Stimulated activated CD8-positive, alpha-beta memory T cell treated with anti-CD3 and anti-CD28 coated beads, Interleukin-7, amount 100 ng/mL, for 4 hours (primary cell): ENCODE measurements at places on chromosomes 3 and 15.
A peak's percentile ranks its signal among the peaks of the same experiment; 100 is the strongest.

DNA sequence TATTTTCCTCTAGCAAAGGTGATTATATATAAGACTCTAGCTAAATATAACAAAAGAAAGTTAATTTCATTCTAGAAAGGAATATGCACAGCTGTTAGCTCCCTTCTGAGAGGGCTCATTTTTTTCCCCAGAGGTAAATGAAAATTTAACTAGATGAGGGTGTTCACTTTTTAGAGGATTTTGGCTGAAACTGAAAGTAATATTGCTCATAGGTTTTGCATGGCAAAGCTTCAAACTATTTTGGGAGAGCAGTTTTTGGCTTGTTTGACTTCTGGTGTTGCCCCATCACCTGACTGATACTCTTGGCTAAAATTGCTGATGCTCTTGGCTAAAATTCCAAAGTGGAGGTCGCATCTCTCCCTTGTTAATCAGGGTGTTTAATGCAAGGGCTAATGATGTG is 311.9 kb downstream of the EDEM1 start:
- no peak for DNase-seq

DNA sequence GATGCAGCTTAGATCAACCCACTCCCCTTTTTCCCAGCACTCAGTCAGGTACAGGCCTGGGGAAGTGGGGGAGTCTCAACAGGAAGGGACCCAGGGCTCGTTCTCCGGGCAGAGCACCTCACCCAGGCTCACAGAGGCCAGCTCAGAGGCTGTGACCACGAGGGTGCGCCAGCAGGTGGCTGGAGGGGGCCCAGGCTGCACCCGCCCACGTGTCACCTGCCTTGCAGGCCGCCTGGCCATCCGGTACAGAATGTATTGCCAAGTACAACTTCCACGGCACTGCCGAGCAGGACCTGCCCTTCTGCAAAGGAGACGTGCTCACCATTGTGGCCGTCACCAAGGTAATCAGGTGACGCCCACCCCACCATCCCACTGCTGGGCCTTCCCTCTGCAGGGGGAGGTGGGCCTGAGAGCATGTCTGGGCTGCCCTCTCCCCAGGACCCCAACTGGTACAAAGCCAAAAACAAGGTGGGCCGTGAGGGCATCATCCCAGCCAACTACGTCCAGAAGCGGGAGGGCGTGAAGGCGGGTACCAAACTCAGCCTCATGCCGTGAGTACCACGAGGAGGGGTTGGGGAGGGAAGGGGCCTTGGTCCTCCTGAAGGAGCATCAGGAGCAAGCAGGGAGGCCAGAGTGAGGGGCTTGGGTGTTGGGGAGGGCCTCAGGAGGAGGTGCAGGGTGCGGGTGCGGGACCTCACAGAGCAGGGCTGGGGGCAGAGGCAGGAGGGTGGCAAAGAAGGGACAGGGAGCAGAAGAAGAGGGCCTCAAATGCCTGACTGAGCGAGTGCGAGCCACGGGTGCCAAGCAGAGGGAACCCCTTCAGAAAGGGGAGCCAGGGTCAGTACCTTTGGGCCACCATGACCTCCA is 14.0 kb upstream of the LMAN1L start:
- DNase-seq = no peak

- no peak for DNase-seq
Observed at GRCh38 chr3:15924914-15925313, 127.1 kb upstream of the ANKRD28 start.

DNA sequence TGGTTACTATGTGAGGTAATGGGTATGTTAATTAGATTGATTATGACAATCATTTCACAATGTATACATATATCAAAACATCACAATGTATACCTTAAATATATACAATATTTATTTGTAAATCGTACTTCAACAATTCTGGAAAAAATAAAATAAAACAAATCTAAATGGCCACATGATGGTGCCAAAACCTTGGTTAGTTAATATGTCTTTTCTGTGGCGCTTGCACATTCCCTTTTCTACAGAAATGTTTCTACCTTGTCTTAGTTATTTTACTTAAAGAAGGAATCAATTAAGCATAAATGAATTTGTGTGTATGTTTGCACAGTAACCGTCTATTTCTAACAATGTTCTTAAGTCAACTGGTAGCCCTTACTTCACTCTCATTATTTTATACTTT is 53.4 kb downstream of the OXSM start:
- DNase-seq = no peak

DNA sequence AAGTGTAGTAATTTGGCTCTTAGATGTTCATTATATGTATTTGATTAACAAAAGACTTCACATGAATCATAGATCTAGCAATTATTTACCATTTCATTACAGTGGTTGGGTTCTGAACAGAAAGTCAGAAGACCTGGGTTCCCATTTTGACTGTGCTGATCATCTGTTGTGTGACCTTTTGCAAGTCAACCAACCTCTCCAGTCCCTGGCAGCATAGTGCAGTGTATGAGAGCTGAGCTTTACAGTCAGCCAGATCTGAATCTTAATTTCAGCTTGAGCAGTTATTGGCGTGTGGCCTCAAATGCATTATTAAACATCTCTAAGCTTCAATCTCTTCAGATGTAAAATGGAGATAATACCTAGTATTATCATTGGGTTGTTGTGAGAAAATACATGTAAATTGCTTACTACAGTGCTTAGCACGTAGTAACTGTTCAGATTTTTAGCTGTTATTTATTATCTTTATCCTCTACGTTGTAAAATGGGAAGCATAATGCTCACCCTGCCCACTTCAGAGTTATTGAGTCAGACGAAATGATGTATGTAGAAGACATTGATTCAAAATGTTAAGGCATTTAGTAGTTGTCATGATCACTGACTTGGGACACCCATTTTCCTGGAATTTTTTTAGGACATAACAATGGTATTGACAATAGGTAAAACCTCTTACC is 104.0 kb downstream of the KLHL25 start:
- DNase-seq = no peak

- no peak for DNase-seq
Observed at GRCh38 chr15:92425578-92426225, 32.0 kb downstream of the ST8SIA2 start.

GRCh38 chr15:88423331-88423730 is 43.9 kb downstream of the MRPL46 start:
- no peak for DNase-seq

DNA sequence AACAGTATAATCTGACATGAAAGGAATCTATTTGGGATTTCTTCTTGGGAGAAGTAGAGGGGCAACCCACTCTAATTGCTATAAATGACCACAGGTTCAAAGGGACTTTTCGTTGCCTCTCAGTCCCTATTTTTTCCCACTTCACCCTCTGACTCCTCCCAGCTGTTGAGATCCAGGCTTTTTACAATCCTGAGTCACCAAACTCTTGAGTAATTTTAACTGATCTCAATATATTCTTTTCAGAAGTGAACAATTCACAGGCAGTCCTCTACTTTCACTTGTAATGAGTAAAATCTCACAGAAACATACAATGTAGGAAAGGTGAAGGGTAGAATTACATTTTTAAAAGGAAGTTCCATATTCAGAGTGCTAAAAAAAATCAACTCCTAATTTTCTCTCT is 44.6 kb downstream of the EIF4E3 start:
- no peak for DNase-seq

- DNase-seq = peak; percentile 46
Observed at GRCh38 chr15:31216215-31216911, 110.3 kb upstream of the KLF13 start.

DNA sequence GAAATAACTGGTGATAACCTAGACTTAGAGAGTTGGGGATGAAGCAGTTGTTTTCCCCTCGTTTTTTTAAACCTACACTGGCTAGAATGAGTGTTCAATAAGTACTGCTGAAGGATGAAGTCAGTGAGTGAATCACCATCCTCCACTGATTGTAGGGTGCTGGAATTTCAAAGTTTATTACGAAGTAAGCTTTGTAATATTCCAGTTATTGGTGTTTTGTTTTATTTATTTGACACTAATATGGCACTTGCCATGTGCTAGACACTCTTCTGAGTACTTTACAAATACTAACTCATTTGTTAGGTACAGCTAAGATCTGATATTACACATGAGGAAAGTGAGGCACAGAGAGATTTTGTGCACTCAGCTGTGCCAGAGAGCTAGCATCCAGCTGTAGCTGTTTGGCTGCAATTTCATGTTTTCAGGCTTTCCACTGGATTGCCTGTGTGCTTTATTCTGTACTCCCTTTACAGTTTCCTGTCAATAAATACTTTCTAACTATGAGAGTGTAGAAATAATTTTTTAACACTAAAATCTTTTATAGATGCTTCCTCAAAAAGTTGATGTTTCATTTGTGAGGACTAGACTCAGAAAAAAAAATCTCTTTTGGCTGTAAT is 5.8 kb downstream of the MAP2K5 start:
- no peak for DNase-seq

GRCh38 chr15:77636209-77636608 is 3.5 kb upstream of the LINGO1 start:
- DNase-seq = no peak

GRCh38 chr3:67201026-67201425 is 202.9 kb downstream of the KBTBD8 start:
- DNase-seq = no peak

DNA sequence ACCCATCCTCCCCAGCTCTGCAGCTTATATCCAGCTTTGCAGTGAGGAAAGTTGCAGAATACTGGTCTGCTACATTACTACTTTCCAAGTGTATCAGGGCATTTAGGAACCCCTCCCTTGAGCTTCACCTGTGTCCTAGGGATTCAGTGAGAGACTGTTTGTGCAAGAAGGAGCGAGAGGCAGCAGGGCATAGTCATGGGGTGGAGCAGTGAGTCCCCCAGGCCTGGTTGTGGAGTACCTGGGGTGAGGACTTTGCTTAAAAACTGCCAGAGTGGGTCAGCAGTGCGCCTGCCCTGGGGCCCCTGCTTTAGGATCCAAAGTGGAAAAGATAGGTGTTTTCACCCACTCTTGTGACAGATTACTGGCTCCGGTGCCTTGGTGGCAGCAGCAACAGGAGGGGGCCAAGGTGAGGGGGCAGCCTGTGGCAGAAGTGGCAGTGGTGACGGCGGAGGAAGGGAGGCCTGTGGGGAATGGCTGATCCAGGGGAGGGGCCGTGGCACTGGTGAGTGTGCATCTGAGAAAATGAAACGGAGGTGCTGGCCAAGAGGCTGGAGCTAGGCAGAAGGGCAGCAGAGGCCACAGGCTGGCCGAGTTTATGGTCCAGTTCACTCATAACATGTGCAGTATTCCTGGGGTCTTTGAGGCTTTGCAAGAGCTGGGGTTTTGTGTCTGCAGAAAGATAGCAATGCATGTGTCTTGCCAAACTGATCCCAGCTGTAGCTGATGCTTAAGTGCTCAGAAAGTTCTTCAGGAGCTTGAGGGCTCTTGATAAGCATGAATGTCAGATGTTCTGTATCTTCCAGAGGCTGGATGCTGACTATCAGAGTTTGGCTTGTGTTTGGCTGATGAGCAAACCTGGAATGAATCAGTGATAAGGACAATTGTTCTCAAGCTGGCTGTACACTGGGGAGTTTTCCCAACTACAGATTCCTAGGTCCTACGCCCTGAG is 43.4 kb downstream of the GOLGA6A start:
- DNase-seq = no peak

DNA sequence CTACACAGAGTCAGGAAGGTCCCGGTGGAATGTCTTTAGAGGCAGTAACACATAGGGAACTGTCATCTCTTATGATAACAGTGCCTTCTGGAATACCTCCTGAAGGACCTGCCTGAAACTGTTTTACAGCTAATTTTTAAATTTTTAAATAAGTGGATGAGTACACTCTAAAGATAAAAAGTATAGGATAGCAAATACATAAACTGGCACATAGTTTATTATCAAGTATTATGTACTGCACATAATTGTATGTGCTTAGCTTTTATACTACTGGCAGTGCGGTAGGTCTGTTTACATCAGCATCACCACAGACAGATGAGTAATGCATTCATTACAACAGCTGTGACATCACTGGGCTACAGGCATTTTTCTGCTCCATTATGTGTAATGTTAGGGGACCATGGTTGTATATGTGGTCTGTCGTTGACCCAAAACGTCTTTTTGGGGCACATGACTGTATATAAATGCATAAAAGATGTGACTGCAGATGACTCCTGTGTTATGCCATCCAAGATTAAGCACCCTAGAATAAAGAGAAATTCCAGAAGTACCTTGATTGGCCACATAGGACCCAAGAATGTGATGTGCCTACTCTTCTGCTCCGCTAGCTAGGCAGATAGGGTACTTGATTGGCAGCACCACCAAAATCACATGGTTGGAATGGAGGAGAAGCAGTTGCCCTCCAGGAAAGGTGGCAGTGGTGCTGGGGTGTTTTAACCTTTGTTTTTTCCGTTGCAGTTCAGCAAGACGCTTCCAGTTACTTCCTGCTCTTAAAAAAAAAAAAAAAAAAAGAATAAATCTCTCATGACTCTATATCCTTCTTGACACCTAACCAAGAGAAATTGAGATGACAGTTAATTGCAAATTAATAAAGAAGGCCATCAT is 3.3 kb downstream of the VPS8 start:
- no peak for DNase-seq

DNA sequence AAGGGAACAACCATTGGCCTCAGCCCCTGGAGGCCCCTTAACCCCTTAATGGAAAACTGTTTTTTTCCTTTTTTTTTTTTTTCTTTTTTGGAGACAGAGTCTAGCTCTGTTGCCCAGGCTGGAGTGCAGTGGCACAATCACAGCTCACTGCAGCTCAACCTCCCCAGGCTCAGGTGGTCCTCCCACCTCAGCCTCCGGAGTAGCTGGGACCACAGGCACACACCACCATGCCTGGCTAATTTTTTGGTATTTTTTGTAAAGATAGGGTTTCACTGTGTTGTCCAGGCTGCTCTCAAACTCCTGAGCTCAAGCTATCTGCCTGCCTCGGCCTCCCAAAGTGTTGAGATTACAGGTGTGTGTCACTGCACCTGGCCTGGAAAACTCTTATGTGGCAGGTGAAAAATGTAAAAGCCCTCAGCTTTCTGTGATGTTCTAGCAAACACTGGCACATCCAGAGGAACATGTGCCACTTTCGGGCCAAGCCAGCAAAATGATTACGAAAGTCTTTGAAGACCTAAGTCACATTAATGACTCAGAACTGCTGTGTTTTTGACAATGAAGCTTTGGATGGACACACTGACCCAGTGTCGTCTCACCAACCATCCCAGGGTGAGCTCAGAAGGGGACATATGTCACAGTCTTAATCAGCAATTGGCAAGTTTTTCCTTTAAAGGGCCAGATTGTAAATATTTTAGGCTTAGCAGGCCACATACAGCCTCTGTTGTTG is 189.3 kb upstream of the TPM1 start:
- DNase-seq = no peak

DNA sequence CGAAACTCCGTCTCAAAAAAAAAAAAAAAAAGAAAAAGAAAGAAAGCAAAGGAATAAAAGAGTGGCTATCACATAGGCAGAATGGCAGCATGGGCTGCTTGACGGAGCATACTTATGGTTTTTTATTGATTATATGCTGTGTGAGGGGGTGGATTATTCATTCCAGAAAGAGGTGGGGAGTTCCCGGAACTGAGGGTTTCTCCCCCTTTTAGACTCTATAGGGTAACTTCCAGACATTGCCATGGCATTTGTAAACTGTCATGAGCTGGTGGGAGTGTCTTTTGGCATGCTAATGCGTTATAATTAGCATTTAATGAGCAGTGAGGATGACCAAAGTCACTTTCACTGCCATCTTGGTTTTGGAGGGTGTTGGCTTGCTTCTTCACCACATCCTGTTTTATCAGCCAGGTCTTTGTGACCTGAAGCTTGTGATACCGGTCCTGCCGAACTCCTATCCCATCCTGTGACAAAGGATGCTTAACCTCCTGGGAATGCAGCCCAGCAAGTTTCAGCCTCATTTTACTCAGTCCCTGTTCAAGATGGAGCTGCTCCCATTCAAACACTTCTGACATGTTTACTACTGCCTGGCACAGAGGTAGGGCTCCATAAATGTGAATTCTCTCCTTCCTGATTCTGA is 15.8 kb upstream of the ABHD17C start:
- no peak for DNase-seq

- DNase-seq = no peak
Observed at GRCh38 chr3:94460931-94461330, 398.1 kb downstream of the NSUN3 start.
